ENCODE measurements at places on chromosomes 2 and 18. TPM values are rescaled to one million over a fixed set of nuclear protein-coding genes. Genes with fewer than 3 reads are reported as not detected.

PLEK gene
- total RNA-seq, result 2.4 TPM

DNA sequence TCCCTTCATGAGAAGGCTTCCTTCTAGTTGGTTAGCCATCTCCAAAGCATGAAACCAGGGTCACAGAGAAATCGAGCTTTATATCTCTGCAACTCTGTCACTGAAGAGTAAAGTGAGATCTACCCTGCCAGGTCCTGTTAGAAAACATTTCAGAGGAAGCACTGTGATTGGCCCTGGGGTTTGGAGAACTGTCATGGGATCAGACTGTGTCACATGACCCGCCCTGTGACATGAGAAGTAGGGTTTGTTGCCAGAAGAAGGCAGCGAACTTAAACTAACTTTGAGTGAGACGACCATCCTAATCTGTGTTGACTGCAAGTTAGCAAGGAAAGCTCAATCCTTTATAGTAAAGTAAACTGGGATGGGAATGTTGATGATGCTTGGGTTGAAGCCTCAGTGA lies 55.5 kb downstream of the SLC9A2 start:
- no peak overlapping the region for H3K27ac ChIP-seq
- no peaks in the 10 kb centered on the region for H3K4me1 ChIP-seq

LHCGR gene
- total RNA-seq, result not detected

PROKR1 gene
- not detected for total RNA-seq

DNA sequence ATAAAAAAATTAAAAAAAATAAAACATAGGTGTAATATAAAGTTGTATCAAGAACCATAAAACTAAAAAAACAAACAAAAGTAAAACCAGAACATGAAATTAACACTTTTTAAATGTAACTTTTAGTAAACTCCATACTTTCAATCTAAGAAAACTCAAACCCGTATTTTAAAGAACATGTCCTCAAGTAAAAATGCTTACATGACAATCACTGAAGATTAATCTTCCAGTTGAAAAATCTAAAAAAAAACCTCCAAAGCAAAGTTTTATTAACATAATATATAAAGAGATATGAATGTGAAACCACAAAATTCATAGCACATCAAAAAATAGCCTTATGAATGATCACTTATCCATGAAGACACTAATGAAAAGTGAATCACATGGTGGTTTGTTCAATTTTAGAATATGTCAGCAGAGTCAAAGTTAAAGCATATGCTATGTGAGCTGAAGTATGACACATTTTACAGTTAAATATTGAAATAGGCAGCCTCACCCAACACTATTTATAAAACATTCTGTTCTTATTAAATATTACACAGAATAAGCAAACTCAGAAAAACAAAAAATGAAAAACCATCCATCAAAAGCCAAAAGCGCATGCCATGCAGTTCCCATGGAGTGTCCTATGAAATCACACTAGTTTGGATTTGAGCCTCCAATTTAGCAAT lies 23.1 kb upstream of the CHAC2 start:
- H3K4me1 ChIP-seq, result no peaks in the 10 kb centered on the region
- peaks cover 27% of the 10 kb centered on the region for H3K36me3 ChIP-seq
- no peak for DNase-seq
- no peak overlapping the region for H3K27ac ChIP-seq

- no peaks in the 10 kb centered on the region for H3K36me3 ChIP-seq
- no peak for DNase-seq
- H3K27ac ChIP-seq, result no peak overlapping the region
- H3K4me1 ChIP-seq, result no peaks in the 10 kb centered on the region
- no peak overlapping the region for H3K4me3 ChIP-seq
- H3K27me3 ChIP-seq, result no peaks in the 10 kb centered on the region
Observed at GRCh38 chr2:102540882-102541281, 67.9 kb downstream of the SLC9A4 start.

Measured in psoas muscle (tissue), 8 donors.